SK-N-MC (cell line): ENCODE measurements at places on chromosomes 3 and 15.

GRCh38 chr3:148883163-148883562 is 18.1 kb downstream of the CPA3 start:
- DNase-seq: no peak

DNA sequence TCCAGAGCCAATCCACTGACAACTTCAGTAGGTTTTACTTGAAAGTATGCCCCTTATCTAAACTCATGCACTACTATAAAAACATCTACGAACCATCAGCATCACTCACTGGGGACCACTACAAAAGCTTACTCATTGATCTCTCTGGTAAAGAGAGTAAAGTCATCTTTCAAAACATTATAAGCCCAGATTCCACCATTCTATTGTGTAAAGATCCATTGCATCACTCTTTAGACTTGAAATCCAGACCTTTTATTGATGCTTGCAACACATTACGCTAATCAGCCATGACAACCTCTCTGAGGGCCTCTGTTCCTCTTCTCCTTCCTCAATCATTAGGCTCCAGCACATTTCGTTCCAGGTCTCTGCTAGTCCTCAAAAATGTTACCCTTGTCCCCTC is 248.9 kb upstream of the WNT5A start:
- no peak for DNase-seq

DNA sequence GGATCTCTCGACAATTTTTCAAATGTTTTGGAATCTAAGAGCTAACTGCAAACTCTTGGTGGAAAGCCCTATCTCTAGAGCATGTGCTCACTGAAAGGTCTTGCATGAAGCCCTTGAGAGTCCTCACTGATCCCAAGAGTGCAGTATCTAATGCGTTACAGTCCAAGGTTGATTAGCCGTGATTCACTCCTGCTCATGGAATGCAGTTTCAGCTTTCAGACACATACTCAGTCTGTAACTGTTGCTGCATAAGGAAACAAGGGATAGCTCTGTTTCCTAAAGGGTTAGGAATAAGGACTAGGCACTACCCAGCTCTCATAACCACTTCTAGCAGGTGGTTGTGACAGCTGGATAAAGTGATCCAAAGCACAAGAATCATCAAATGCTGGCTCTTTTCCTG is 687.4 kb upstream of the CFAP20DC start:
- no peak for DNase-seq

DNA sequence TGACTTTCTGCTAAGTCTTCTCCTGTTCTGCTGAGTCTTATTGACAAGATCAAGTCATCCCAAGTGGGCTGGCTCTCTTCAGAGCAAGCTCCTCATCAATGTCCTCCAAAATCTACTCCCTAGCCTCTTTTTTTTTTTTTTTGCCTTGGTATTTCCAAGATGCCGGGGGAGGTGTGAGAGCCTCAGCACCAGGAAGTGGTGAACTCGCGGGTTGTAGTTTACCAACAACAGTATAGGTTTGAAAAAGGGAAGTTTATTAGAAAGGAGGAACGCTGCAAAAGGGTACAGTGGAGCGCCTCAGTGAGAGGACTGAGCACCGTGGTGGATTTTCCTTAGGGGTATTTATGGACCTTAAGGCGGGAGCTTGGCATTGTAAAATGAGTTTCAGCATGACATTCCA is 94.3 kb upstream of the SGO1 start:
- no peak for DNase-seq

GRCh38 chr3:114058646-114059045 is 2.1 kb downstream of the QTRT2 start:
- no peak for DNase-seq

DNA sequence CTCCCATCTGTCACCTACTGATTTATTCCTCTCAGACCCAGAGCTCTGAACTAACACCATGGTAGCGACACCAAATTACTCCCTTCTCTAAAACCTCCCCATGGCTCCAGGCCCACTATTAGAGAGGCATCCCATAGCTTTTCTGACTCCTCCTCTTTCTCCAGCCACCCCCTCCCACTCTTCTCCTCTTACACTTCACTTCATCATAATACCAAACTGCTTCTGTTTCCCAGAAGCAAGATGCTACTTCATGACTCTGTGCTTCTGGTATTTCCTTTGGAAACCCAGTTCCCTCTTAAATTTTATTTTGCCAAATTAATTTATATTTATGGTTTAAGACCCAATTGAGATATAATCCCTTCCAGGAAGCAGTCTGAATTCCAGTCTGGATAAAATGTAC is 465.1 kb upstream of the PDZRN3 start:
- no peak for DNase-seq

DNA sequence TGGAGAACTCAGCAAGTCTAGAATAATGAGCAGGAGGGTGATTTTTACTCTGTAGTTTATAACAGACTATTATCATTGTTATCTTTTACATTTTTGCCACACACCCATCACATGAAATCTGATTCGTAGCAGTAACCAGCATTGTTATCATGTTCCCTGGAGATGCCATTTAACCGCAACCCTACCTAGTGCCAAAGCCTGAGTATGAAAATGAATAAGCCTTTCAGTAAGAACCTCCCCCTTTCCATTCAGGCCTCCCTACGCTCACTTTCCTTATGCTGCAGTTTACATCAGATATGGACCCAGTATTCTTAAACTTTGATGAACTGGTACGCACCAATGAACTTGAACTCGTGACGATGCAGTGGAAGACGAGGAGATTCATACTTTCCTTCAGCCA is 158.7 kb upstream of the SPRED1 start:
- no peak for DNase-seq

DNA sequence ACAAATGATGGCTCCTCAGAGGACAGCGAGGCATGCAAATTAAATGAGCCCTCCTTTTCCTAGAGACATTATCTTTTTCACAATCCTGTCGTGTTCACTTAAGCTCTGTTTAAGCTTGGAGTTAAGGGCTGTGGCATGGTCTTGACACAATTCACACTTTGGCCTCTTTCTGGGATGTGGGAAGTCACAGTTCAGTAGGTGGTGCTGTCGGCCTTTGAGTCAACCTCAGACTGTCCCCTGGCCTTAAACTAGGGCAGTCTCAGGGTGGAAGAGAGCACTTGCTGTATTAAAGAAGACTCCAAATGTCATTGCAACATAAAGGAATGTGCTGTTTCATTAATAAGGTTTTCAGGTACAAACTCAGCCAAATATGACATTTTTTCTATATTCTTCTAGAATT is 351.0 kb downstream of the MCTP2 start:
- DNase-seq: no peak

DNA sequence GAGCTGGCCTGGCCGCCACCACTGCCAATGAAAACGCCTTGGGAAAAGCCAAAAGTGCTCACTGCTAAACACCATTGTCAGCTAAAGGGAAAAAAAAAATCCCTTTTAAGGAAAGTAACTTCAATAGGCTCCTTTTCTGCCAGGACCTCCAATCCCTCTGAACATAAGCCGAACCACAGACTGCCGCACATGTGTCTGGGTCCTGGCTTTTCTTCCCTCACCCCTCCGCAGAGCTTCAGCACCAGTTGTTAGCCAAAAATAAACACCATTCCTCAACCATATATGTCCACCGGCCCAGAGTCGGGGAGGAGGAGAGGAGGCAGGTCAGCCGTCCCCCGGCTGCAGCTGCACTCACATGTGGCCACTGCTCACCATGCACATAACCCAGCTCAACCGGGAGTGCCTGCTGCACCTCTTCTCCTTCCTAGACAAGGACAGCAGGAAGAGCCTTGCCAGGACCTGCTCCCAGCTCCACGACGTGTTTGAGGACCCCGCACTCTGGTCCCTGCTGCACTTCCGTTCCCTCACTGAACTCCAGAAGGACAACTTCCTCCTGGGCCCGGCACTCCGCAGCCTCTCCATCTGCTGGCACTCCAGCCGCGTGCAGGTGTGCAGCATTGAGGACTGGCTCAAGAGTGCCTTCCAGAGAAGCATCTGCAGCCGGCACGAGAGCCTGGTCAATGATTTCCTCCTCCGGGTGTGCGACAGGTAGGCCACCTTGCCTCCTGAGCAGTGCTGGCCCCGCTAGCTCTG is at the start of gene FBXL22:
Gene FBXL22 (plus strand): TSS at position 350 of the 753 bp plus-strand sequence. CDS start 6 bp downstream, at position 356.
- DNase-seq: no peak

GRCh38 chr3:100289339-100289738 is 28.5 kb downstream of the TBC1D23 start:
- no peak for DNase-seq

GRCh38 chr3:11393401-11393800 is 121.2 kb downstream of the ATG7 start:
- no peak for DNase-seq

DNA sequence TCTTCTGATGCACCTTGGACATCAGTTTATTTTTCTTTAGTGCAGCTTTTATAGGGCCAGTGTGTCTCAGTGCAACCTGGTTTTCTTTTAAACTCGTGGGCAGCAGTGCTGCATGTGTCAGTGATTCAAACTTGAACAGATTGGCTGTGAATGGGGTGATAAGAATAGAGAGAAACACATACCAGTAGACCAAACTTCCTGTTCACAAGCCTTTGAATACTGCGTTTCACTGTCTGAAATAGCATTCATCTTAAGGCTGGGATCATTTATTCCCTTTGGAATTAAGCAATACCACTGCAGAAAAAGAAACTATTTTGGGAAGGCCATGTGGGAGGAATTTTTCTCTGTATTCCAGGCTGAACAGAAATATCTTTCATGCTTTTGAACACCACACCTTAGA is 51.7 kb downstream of the PHLDB2 start:
- no peak for DNase-seq

DNA sequence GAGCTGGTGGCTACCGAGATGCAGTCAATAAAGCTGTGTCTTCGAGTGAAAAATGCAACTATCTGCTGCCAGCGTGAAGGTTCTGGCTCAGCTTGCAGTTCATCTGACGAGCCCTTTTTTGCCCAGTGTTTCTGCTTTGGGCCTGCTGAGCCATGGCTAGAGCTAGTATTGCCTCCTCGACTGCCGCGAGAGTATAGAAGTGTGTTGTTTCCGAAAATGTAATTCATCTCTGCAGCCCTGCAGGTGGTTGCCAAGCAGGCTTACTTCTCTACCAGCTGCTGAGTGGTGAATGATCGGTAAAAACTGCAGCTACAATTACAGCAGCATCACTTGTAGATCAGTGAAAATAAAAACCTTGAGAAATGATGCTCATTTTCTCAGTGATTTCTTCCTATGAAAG is 114.8 kb downstream of the DLG1 start:
- DNase-seq: no peak

DNA sequence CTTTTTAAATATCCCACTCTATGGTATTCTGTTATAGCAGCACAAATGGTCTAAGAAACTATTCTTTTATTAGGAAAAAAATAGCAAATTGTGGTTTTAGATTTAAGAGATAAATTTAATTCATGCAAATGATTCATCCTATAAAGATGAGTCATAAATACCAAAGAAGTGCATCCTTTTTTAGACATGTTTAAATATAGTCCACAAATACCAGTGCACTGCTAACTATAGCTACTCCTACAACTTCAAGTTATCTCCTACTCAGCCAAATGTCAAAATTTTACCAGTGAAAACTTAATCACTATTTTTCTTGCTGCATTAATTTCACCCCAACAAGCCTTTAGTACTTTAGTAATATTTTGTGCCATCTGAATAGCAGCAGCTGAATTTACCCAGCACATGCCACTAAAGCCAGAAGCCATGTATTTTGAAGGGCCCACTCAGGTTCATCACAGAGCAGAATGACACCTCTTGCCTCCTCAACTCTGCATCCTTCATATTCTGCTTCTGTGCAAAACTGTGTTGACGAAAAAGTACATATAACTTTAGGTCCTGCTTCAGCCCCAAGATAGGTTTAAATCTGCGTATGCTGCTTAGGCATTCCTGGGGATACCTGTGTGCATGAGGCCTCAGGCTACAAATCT is 24.9 kb downstream of the CX3CR1 start:
- DNase-seq: no peak

GRCh38 chr15:70339571-70340493 is 242.1 kb upstream of the TLE3 start:
- DNase-seq: no peak

DNA sequence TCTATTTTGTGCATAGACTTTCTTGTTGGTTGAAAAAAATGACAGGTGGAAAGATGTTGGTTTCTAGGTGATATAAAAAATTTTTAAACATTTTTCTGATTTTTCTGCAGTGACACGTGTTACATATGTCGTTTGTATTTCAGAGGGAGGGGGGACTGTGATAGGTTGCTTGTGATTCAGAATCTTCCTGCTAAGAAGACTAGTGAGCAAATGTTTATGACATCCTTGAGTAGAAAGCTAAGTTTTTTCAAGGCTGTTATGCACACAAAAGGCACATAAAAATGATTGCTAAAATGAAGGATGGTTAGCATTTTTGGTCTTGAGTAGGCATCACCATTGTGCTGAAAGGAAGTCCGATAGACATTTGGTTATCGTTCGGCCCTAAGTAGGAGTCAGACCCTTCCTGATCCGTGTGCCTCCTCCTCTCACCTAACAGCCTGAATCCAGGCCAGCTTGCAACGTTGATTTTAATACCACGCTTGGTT is 1.5 kb downstream of the ZNF639 start:
- DNase-seq: no peak

GRCh38 chr3:38150780-38151528 is 12.5 kb downstream of the MYD88 start:
- no peak for DNase-seq

GRCh38 chr3:42216931-42217333 is 49.1 kb downstream of the CCK start:
- no peak for DNase-seq

GRCh38 chr15:45670091-45670490 is 35.3 kb downstream of the SQOR start:
- peak; percentile 6 for DNase-seq
